ENCODE measurements at places on chromosomes 16 and 17.
A peak's percentile ranks its signal among the peaks of the same experiment; 100 is the strongest.

DNA sequence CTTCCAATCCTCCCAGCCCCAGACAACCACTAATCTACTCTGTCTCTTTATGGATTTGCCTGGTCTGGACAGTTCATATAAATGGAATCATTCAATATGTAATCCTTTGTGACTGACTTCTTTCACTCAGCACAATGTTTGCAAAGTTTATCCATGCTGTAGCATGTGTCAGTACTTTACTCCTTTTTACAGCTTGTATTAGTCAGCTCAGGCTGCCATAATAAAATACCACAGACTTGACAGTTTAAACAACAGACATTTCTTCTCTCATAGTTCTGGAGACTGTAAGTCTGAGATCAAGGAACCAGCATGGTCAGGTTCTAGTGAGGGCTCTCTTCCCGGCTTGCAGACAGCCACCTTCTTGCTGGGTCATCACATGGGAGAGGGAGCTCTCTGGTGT, 41.3 kb downstream of the GPRC5B start:
- no peak for DNase-seq

GRCh38 chr17:3986270-3986938, 22.2 kb upstream of the ATP2A3 start:
- no peak for DNase-seq

DNA sequence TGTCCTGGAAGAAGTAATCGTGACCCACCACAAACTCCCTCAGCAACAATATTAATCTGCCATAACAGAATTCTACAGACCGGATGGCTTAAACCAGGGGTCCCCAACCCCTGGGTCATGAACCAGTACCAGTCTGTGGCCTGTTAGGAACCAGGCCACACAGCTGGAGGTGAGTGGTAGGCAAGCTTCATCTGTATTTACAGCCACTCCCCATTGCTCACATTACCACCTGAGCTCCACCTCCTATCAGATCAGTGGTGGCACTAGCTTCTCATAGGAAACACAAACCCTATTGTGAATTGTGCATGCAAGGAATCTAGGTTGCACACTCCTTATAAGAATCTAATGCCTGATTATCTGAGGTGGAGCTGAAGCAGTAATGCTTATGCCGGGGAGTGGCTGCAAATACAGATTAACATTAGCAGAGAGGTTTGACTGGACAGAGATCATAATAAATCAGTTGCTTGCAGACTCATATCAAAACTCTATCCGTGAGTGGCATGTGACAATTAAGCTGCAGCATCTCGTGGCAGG, 74.5 kb downstream of the NOG start:
- no peak for DNase-seq

DNA sequence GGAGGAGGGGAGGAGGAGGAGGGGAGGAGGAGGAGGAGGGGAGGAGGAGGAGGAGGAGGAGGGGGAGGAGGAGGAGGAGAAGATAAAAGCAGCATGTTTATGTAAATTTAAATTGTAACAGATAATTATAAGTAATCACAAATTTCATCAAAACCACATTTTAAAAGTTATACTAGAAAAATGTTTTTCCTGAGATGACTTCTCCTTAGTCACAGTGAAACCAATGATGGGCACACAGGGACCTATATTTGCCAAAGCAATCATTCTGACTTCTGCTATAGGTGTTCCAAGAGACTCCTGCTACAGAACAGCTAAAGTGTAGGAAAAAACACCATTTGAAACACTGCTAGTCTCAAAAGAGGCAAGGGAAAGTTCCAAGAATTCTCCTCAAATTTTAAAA, 66.4 kb downstream of the CEP95 start:
- no peak for DNase-seq

DNA sequence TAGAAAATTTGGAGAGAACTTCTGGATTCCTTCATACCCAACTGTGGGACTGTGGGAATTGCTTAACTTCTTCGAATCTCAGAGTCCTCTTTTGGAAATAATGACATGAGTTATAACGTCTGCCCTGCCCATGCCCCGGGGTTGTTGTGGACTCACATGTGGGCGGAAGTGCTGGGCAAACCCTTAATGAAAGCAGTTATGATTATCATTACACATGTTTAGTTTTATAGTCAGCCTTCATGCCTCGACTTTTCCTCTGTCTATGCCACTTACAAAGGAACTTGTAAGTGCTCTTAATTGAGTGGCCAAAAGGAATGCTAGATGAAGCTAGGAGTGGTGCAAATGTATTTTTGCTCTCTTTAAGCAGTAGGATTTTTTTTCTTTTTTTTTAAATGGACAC, 3.9 kb downstream of the KRT27 start:
- no peak for DNase-seq

- no peak for DNase-seq
Observed at GRCh38 chr17:53819956-53820355, 2.8 kb upstream of the KIF2B start.

DNA sequence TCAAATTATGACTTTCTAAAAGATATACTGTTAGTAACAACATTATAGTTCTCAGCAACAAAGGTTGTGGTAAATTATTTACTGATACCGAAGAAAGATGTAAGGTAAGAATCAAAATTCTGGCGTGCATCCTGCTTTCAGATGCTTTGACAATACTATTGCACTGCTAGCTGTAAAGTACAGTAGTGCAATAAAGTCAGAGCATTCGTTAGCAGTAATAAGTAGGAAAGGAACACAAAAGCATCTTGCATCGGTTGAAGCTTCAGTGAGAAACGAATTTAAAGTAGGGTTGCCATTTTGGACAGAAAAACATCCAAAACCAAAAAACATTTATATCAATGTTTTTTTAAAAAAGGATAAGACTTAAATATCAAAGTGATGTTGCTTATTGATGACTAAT, 4.0 kb downstream of the SKA2 start:
- peak; percentile 17 for DNase-seq

DNA sequence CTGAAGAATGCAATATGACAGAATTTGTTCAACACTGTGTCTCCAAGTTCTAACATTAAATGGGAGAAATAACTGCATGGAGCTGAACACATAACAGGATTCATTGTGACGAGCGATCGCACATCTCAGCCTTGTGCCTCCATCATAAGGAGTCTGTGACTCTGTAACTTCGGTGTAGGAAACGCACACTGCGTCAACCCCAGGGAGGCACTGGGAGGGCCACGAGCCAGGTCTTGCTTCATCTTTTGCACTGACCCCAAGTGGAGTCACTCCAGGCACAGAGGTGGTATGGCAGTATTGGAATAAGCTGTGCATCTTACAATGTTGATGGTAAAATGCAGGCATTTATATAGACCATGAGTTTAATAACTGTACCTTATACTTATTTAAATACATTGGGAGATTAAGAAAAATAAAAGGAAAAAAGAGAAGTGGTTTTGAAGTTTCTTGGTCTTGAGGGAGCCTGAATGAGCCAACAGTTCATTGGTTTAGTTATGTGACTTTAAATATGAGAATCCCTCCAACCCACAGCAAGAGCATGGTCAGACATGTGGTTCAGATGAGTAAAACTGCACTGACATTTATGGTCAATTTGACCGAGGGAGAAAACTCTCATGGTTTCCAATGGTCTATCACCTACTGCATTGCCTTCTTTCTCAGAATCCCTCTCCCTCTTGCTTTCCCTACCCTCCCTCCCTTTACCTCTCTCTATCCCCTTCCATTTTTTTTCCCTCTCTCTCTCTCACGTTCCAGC, 5.7 kb upstream of the PMP22 start:
- no peak for DNase-seq

DNA sequence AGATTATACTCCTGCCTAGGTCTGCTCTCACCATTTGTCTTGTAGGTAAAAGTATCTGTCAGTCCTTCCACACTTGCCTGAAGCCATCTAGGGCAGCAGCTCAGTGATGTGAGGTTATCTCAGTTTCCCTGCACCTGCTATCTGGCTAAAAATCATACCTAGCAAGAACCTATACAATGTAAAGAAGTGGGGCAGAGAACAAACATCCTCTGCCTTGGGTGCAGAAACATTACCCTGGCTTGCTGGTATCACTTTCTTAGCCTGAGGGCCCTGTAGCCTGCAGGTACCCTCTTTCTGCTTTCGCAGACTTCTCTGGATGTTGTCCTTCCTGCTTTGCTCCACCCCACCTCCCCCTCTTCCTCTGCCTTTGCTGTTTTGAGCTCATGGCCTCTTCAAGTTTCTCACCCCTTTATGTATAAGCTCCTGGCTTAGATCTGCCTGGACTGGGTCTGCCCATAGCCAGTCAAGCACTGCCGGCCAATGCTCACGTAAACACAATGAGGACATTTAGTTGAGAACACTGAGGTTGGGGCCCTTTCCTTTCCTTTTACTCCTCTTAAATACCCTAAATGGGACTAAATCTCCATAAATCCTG, 8.7 kb upstream of the SDK2 start:
- DNase-seq, result no peak

GRCh38 chr17:68033636-68034451, 1.7 kb upstream of the KPNA2 start:
- DNase-seq, result peak; percentile 83

GRCh38 chr17:11151818-11152425, 89.1 kb upstream of the SHISA6 start:
- no peak for DNase-seq

GRCh38 chr17:51017270-51017669, 103.4 kb downstream of the SPAG9 start:
- no peak for DNase-seq

GRCh38 chr16:12750554-12750918, 53.2 kb downstream of the CPPED1 start:
- DNase-seq, result no peak

DNA sequence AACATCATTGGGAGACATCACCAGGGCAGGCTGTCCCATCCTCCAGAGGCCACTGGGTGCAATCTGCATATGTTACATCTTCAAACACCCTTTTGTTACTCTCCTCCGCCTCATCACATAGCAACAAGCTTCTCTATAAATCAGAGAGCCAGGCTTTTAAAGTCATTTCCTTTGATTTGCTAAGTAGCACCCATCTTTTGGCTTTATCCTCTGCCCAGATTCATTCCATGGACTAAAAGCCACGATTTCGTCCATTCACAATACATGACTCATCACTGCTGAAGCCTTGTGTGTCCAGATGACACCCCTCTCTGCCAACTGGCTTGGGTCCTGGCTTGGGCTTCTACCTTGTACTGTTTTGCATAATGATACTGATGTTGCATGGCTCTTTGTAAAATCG, 2.0 kb upstream of the KRT38 start:
- peak; percentile 80 for DNase-seq

GRCh38 chr16:73063854-73064211, 15.9 kb upstream of the ZFHX3 start:
- DNase-seq, result no peak

GRCh38 chr16:4081047-4081446, 35.2 kb downstream of the ADCY9 start:
- no peak for DNase-seq

DNA sequence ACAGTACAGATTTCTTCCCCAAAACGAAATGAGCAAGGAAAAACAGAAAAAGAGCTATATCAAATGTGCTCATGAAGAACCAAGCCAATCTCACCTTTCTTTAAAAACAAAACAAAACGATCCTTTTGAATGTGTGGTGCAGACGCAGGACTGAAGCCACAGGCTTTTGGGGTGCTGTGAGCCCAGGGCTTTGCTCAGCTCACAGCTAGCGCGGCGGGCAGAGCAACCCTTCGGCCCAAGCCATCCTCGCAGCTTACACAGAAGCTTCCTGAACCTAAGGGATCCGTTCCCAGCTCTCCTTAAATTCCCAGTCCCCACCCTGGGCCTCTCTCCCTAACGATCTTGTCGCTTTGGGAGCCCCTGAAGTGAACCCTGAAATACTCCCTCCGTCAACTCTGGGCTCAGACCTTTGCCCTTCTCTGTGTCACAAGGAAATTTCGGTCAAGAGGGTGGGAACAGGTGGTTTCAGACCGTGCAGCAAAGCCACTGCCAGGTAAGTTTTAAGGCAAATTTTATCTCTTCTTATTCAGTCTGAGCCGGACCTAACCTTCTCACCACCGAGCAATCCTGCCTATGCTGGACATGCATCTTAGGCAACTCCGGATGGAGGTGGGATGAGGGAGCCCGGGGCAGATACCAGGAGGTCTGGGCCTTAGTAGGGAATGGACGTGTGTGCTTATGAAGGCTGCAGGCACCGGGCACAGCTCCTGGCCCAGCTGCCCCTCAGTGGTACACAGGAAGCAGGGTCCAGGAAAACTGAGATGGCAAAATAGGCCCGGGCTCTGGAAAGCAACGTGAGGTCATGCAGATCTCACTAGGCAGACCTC, 52.0 kb downstream of the COTL1 start:
- no peak for DNase-seq

DNA sequence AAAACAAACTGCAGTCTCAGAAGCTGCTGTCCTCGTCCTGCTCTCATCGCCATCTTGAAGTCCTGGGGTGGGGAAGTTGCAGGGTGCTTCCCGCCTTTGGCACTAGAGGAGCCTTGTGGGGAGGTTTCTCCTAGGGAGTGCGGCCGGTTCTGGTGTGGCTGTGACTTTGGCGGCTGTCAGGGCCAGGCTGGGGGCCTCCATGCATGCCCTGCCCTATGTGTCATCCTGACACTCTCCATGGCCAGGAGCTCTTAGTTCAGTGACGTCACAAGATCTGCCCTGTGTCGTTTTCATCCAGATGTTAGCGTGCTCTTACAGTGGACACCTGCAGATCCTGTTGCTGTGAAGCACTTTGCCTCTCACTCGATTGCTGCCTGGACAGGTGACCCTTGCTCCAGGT, 49.6 kb downstream of the PLD6 start:
- peak; percentile 70 for DNase-seq

DNA sequence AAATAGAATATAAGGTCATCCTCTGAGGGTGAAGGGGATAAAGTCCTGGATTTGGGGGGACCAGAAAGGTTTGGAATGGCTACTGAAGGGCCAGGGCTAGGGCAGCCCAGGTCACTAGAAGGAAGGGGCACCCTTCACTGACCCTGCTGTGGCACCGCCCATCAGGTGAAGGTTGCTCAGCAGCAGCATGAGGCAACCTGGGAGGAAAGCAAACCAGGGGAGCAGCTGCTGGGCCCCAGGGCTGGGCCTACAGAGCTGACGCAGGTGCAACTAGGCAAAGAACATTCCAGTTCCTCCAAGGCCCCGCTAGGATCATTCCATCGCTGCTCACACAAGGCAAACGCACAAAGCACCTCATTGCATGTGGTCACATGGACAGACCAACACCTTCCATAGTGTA, 3.4 kb upstream of the HSBP1 start:
- DNase-seq, result no peak

- DNase-seq, result no peak
Observed at GRCh38 chr17:65155622-65156021, 18.5 kb downstream of the RGS9 start.

DNA sequence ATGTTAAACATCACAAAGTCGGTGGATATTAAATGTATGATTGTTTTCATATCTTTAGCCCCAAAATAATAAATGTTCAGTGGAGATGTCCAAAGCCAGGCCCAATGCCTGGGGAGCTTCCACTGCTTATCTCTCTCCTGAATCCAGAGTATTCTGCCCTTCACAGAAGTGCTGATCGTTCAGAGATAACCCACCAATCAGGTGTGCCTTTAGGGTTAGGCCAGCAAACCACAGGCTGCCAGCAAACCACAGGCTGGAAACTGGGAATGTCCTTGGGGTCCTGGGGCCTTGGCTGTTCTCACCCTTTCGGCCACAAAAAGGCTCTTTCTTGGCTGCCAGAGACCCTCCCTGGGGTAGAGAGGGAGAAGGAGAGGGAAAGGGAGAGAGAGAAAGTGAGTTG, 33.9 kb downstream of the NXN start:
- no peak for DNase-seq

- no peak for DNase-seq
Observed at GRCh38 chr17:28889996-28890395, 7.5 kb downstream of the FLOT2 start.

- no peak for DNase-seq
Observed at GRCh38 chr17:62099532-62099931, 34.5 kb upstream of the MED13 start.
